Activated naive CD8-positive, alpha-beta T cell treated with anti-CD3 and anti-CD28 coated beads for 36 hours (primary cell): ENCODE measurements at places on chromosomes 6 and 20.

- no peak for DNase-seq
These were observed 93.6 kb upstream of the UST start for GRCh38 chr6:148653138-148653776.

DNA sequence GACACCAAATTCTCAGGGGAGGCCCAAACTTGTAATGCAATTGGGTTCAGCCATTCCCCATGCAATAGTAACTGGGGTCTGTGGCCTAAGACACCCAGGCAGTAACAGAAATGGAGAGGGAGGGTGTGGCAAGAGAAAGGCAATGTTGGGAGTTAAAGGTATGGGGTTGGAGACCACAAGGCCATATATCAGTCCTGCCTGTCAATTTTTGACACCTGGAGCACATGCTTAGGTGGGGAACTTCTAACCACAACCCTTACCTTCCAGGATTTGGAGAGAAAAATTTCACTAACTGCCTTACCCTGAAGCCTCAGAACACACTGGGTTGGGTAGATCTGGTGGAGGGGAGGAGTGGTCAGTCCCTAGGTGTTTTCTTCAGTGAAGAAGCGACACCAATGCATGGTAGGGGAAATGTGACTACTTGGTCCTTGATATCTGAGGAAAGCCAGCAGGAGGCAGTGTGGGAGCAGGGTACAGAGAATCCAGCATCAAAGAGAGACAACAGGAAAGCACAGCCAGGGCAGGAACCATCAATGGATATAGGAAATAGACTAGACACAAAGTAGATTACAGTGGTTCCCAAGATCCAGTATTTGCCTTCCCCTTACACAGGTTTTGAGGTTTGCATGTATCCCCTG, 6.8 kb upstream of the USP49 start:
- DNase-seq = peak; percentile 44

- no peak for DNase-seq
These were observed 583.4 kb downstream of the BCKDHB start for GRCh38 chr6:80689716-80690395.

DNA sequence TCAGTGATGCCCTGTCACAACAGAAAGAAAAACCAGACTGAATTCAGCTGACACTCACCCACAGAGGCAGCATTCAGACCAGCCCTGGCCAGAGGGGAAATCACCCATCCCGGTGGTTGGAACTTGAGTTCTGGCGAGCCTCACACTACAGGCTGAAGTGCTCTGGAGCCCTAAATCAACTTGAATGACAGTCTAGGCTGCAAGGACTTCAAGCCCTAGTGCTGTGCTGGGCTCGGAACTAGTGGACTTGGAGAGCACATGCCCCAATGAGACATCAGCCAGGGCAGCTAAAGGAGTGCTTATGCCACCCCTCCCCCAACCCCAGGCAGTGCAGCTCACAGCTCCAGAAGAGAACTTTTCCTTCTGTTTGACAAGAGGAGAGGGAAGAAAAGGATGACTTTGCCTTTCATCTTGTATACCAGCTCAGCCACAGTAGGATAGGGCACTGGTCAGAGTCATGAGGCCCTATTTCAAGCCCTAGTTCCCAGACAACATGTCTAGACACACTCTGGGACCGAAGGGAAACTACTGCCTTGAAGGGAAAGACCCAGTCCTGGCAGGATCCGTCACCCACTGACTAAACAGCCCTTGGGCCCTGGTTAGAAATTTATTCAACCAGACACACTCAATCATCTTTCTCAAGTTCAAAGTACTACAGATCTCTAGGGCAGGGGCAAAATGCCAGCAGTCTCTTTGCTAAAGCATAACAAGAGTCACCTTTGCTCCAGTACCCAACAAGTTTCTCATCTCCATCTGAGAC, 43.2 kb upstream of the PNRC1 start:
- DNase-seq = no peak

- DNase-seq = no peak
These were observed 3.5 kb upstream of the TFAP2A start for GRCh38 chr6:10418361-10418861.

DNA sequence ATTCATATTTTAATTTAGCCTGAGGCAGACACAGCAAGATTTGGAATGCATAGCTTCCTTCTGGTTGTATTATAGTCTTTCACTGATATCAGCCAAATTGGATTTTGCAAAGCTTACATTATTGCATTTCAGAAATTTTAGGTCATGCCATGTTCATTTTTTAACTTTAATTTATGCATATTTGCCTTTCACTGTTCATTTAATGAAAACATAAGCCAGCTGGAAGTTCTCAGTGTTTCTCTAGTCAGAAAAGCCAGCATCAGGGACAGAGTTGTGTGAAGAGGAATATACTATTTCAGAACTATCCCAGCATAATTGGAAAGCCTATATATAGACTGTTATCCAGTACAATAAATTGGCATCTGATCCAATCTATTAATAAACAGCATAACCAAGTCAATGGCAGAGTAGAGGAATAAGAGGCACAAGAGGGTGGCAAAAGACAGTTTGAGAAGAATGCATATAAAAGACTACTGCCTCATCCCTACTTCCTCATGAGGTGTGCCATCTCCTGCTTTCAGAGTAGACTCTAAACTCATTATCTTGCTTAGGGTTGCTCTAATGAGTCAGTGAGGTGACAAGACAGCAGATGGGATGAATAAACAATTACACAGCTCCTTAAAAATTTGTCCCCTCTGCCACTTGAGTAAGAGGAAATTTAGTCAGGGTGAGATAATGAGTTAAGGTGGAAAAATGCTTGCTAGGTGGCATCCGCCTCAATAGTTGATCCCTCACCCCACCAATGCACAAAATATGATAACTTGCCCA, 159.8 kb upstream of the HCRTR2 start:
- no peak for DNase-seq

GRCh38 chr20:23065266-23066201, 16.1 kb upstream of the THBD start:
- no peak for DNase-seq

DNA sequence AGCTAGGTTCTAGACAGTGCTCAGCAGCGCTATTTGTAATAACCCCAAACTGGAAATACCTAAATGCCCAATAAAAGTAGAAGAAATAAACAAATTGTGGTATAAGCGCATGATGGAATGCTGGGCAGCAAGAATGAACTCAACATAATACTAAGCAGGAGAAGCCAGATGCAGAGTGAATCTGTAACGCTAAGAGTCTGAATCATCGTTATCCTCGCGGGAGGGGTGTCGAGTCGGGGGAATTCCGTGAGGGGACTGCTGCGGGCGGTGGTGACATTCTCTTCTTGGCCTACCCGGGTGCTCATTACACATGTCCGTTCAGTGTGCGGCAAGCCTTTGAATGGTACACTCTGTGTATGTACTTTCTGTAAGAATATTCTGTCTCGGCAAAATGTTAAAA, 83.7 kb downstream of the SULF2 start:
- no peak for DNase-seq

GRCh38 chr6:156026486-156027247, 571.0 kb upstream of the NOX3 start:
- no peak for DNase-seq

DNA sequence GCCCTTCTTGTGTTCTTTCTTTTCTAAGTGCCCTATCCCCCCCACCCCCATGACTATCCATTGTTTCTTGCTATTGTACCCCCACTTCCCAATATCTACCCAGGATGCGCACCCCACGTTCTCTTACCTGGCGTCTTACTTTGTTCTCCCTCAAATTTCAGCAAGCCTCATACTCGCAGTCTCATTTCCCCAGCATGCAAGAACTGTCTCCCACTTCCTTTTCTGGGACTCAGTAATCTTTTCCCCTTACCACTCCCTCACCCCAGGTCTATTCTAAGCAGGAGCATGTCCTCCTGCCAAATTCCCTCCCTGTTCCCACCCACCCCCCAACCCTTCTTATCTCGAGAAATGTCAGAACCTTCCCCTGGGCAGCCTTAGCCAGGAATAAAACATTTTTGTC, 1.7 kb upstream of the EHMT2 start:
- DNase-seq = no peak

- DNase-seq = peak; percentile 56
These were observed 111.2 kb downstream of the SCML4 start for GRCh38 chr6:107712665-107713551.

DNA sequence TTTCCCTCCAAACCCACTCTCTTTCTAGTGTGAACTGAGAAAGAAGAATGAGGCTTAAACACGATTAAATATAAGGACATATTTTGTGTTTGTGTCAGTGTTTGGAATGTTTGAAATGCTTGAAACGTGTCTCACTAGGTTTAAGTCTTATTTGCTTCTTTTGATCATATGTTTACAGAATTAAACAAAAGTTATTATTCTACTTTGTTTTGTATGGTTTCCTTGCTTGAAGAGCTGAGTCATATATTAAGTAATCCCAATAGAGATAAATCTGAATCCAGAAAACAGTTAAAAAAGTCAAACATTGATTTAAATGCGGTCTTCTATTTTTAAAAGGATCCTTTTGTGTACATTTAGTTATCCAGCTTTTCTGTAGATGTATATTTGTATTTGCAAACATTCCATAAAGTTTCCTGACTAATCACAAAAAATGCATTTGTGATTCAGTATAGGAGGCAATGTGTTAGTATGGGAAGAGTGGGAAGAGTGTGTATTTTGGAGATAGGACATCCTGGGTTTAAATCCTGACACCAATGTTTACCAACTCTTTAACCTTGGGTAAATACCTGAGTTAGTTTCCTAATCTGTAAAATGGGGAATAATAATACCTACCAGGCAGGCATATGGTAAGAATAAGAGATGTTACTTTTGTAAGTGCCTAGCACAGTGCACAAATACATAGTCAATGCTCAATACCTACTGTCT, 72.9 kb downstream of the TSBP1 start:
- no peak for DNase-seq

DNA sequence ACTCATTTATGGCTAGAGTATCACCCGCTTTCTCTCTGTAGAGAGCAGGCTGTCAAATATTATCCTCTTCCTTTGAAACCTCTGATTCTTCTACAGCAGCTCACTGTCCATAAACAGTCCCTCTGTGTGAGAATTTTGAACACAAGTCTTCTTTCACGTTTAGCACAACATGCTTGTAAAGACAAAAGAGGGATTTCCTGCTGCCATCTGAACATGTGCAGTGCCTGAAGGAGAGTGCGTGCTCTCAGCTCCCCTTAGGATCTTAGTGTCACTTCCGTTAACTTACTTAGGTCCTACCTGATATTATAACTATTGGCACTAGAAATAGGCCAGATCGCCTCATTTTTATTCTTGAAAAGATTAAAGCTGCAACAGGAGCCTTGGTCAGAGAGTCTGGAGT, 50.9 kb downstream of the FNDC1 start:
- no peak for DNase-seq

DNA sequence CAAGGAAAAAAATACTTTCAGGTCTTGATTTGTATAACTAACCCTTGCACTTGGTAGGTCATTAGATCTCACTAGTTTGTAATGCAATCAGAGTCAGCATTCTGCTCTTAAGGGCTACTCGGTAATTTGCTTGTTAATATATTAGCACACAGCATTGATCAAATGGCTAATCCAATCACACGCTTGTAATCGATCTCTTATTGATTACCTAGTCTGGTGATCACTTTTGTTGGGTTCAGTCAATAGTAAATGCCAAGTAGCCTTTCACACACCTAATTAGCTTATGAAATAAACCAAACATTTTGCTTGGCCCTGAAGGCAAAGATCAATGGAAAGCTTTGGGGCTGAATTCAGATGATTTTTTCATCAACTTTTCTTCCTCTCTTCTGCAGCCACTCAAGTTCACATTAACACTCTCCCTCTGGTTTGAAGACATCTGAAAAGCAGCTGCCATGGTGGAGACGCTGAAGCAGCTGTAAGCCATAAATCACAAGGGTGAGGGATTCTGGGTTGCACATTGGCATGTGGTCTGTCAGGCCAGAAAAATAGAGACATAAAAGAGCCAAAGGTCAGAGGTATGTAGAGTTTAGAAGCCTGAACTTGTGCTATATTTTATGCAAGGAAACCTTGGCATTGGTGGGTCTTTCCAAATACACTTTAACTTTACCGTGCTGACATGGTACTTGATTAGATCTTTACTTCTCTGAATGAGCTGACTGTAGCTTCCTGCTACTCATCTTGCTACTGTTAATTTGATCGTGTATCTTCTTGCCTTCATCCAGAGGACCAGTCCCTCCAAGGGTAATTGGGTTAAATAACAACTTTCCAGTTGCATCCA, 234.4 kb downstream of the SIM1 start:
- no peak for DNase-seq

DNA sequence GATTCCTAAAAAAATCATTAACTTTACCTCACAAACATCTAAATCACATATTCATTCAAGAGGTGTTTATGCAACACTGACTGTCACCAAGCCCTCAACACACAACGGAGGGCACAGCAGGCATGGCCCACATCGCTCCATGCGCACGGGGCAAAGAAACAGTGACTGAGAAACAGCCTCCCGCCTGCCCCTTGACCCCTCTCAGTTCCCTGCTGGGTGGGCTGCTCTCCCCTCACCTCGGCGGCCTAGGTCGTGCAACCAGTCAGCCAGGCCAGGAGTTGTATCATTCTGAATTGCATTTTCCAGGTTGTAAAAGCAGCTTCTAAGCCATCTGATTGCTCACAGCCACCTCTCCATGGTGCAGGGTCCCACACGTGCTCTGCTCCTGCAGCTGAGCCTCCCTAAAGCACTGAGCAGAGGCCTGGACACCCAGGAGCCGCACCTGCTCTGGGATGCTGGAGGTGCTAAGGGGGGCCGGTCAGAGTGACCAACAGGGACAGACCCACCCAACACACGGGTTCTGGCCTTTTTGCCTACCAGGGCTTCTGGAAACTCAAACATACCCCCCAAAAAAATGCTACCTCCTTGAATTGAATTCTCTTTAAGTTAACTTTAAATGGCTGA, 37.9 kb downstream of the TAF4 start:
- DNase-seq = no peak

GRCh38 chr20:33812152-33812849, 1.2 kb downstream of the CHMP4B start:
- peak; percentile 44 for DNase-seq

DNA sequence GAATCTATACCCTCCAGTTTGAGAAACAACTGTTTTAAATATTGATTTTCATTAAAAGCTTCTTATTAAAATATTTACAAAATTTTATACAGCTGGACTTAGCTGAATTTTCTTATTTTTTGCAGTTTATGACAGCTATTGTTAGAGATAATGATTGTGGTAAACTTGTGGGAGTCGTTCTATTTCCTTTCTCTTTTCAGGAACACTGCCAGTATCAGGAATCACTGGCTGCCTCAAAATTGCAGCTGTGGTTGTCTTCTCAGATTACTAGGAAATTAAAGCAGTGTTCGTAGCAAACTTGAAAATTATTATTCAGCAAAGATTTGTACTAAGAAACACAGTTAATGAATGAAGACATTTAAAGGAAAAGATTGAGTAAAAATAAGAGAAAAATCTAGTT, 311.0 kb downstream of the CENPW start:
- no peak for DNase-seq

GRCh38 chr6:167577891-167578361, 248.8 kb upstream of the AFDN start:
- no peak for DNase-seq
